HS-5 (cell line): ENCODE measurements at places on chromosomes 2 and 18.

- DNase-seq, result no peak
These were observed 35.4 kb upstream of the REEP1 start for GRCh38 chr2:86372641-86373502.

GRCh38 chr2:9983401-9984216 lies 32.1 kb downstream of the GRHL1 start:
- DNase-seq, result no peak

DNA sequence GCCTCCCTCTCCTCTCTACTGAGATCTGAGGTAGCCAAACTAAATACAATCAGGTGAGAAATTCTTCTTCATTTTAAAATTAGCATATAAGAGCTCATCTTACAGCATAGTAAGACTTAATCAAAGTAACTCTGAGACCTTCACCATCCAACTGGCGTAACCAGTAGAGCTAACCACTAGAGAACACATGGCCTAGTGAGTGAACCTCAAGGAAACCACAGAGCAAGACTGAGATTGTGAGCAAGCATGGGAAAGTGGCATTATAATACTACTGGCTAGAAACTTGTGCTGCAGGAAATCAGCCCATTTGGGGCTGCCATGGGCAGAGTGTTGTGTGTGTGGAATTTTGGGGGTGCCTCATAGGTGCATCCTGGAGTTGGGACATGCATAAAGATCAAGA lies 61.1 kb upstream of the SPHKAP start:
- no peak for DNase-seq

GRCh38 chr18:48119204-48119603 lies 188.7 kb upstream of the SMAD2 start:
- DNase-seq, result no peak

DNA sequence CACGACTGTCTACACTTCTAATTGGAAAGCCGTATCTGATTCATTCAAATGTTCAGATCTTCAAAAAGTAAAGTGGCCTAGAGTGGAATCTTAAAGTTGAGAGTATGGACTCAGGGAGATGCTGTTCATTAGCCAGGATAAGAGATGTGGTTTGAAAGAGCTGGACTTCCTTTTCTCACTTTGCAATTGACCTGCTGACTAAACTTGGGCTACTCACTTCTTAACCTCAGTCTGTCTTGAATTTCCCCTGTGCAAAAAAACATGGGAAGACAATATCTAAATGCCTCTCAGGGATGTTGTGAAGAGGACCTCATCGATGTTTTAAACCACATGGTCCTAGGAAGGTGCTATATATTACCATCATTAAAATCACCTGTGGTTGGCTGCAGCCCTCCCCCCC lies 64.1 kb downstream of the BCL2 start:
- DNase-seq, result no peak
